ENCODE measurements at places on chromosomes 11 and 22.

- H3K4me1 ChIP-seq: peaks cover 57% of the 10 kb centered on the region
- no peaks in the 10 kb centered on the region for H3K27me3 ChIP-seq
- H3K36me3 ChIP-seq: peaks cover 28% of the 10 kb centered on the region
- no peak overlapping the region for H3K4me3 ChIP-seq
- peak overlapping the region; percentile 25 for H3K27ac ChIP-seq
Measured at GRCh38 chr11:96200243-96200642, 142.8 kb downstream of the MAML2 start.

- no peak overlapping the region for H3K4me3 ChIP-seq
- DNase-seq: no peak
- H3K4me1 ChIP-seq: peaks cover 13% of the 10 kb centered on the region
- H3K36me3 ChIP-seq: no peaks in the 10 kb centered on the region
- H3K27me3 ChIP-seq: no peaks in the 10 kb centered on the region
- no peak overlapping the region for H3K27ac ChIP-seq
Measured at GRCh38 chr22:36770513-36771231, 5.2 kb downstream of the IFT27 start.

DNA sequence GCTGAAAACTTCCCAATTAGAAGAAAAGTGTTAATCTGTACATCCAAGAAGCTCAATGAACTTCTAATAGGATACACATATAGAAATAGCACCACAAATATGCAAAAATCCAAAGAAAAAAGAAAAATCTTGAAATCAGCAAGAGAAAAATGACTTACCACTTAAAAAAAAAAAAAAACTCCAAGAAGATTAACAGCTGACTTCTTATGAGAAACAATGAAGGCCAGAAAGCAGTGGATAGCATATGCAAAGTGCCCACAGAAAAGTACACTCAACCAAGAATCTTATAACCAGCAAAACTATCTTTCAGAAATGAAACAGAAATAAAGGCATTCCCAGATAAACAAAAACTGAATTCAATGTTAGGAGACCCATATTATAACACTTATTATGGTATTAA lies 29.9 kb upstream of the OR5B12 start:
- no peaks in the 10 kb centered on the region for H3K36me3 ChIP-seq
- H3K27ac ChIP-seq: no peak overlapping the region
- no peaks in the 10 kb centered on the region for H3K27me3 ChIP-seq
- no peak overlapping the region for H3K4me3 ChIP-seq
- no peak for DNase-seq

GRCh38 chr11:2271077-2271326 lies 614 bp upstream of the ASCL2 start:
- peaks cover 46% of the 10 kb centered on the region for H3K27me3 ChIP-seq
- DNase-seq: peak; percentile 40
- no peak overlapping the region for H3K27ac ChIP-seq
- no peak overlapping the region for H3K4me3 ChIP-seq

DNA sequence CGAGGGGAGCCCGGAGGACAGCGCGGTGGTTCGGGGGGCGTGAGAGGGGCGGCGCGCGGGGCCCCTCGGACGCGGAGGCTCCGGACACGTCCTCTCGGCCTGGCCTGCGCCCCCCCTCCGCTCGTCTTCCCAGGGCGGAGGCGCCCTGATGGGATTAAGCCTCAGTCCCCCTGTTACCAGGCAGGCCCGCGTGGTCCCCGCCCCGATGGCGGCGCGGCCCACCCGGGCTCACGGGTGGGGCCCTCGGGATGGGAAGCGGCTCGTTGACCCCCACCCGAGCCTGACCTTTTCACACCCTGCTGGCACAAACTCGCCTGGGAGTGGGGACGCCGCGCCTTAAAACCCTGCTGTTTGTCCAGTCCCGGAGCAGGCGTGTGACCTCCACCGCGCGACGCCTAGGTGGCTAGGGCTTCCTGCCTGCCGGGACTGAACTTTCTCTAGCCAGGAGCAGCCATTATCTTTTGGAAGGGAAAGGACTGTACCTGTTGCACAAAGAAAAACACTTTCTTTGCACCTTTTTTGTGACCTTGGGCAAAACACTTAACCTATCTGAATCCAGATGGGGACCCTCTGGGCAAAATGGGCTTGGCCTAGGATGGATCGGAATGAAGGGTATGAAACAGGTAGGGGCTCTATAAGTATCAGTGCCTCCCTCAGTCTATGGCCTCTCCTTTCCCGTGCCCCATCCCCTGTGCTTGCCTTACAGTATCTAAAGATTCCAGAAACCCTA lies 1.0 kb downstream of the KIAA1671 start:
- no peaks in the 10 kb centered on the region for H3K36me3 ChIP-seq
- no peak for DNase-seq
- peak overlapping the region; percentile 60 for H3K4me3 ChIP-seq
- H3K27ac ChIP-seq: no peak overlapping the region
- peaks cover 66% of the 10 kb centered on the region for H3K27me3 ChIP-seq

GRCh38 chr22:43882122-43882767 lies 9.6 kb downstream of the PNPLA5 start:
- H3K4me1 ChIP-seq: peaks cover 11% of the 10 kb centered on the region
- DNase-seq: no peak
- no peak overlapping the region for H3K27ac ChIP-seq

- H3K4me3 ChIP-seq: no peak overlapping the region
- H3K27ac ChIP-seq: no peak overlapping the region
- peaks cover 10% of the 10 kb centered on the region for H3K4me1 ChIP-seq
- no peaks in the 10 kb centered on the region for H3K36me3 ChIP-seq
Measured at GRCh38 chr11:3093281-3094191, 36.3 kb upstream of the CARS1 start.

GRCh38 chr22:27046086-27046485 lies 388.7 kb downstream of the MIAT start:
- no peaks in the 10 kb centered on the region for H3K36me3 ChIP-seq
- H3K27ac ChIP-seq: no peak overlapping the region
- no peaks in the 10 kb centered on the region for H3K4me1 ChIP-seq
- H3K4me3 ChIP-seq: no peak overlapping the region
- H3K27me3 ChIP-seq: peaks cover 2% of the 10 kb centered on the region
- no peak for DNase-seq

DNA sequence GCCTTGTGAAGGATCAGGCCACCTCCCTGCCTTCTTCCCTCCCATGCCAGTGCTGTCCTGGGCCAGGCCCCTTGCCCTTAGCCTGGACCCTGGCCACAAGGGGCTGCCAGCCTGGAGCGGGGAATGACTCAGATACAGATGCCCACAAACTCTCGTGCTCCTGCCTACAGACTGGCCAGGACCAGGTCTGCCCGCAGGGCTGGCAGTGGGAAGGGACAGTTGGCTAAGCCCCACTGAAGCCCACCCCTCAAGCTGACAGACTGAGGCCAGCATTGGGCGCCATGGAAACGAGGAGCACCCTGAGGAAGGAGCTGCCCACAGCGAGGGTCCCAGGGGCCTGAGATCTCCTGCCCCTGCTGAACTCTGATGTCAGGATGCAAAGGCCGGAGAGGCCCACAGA lies 14.1 kb downstream of the SCUBE1 start:
- DNase-seq: no peak
- H3K4me3 ChIP-seq: no peak overlapping the region
- H3K27ac ChIP-seq: no peak overlapping the region
- peaks cover 6% of the 10 kb centered on the region for H3K27me3 ChIP-seq
- H3K4me1 ChIP-seq: peaks cover 4% of the 10 kb centered on the region

DNA sequence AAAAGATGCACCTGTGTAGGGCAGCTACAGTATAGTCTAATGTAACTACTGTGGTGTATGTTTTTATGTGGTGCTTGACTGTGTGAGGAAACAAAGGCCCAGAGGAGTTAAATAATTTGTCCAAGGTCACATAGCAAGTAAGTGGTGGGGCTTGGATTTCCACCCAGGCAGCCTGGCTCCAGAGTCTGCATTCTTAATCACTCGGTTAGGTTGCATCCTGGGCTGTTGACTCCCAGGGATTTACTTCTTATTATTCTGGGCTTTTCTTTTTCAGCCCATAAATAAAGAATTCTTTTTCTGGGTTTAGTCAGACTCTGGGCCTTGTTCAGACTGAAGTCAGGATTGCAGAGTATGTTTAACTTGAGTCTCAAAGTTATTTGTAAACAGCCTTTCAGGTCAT lies 82.1 kb downstream of the ARHGAP42 start:
- no peak overlapping the region for H3K4me3 ChIP-seq
- DNase-seq: no peak
- no peak overlapping the region for H3K27ac ChIP-seq
- no peaks in the 10 kb centered on the region for H3K36me3 ChIP-seq
- H3K27me3 ChIP-seq: no peaks in the 10 kb centered on the region
- H3K4me1 ChIP-seq: no peaks in the 10 kb centered on the region

- peaks cover 25% of the 10 kb centered on the region for H3K27me3 ChIP-seq
- H3K36me3 ChIP-seq: no peaks in the 10 kb centered on the region
- no peak for DNase-seq
- peaks cover 11% of the 10 kb centered on the region for H3K4me1 ChIP-seq
Measured at GRCh38 chr22:35835998-35836691, 118.5 kb downstream of the APOL5 start.

- no peak for DNase-seq
- no peaks in the 10 kb centered on the region for H3K36me3 ChIP-seq
- H3K4me3 ChIP-seq: no peak overlapping the region
- no peaks in the 10 kb centered on the region for H3K4me1 ChIP-seq
- H3K27ac ChIP-seq: no peak overlapping the region
Measured at GRCh38 chr11:35983981-35984380, 40.1 kb downstream of the LDLRAD3 start.

DNA sequence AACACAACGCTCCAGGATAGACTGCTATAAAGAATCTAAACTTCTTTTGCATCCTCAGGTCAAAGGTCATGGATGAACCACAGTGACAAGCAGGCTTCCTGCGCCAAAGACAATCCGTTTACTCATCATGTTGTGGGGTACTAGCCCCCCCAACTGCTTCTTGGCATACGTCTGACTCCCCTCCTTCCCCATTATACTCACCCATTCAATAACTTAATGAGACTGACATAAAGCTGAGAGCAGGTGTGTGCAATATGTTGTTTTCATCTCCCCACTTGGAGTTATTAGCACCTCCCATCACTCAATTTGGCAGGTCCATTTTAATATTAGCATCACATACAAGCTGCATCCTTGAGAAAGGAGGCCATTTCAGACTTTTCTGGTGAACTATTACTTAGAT lies 157.1 kb downstream of the CADM1 start:
- H3K36me3 ChIP-seq: no peaks in the 10 kb centered on the region
- H3K4me1 ChIP-seq: no peaks in the 10 kb centered on the region
- H3K27ac ChIP-seq: no peak overlapping the region
- no peak overlapping the region for H3K4me3 ChIP-seq
- DNase-seq: no peak

- H3K4me3 ChIP-seq: no peak overlapping the region
- no peak for DNase-seq
- no peak overlapping the region for H3K27ac ChIP-seq
- H3K27me3 ChIP-seq: no peaks in the 10 kb centered on the region
Measured at GRCh38 chr11:56716379-56716854, 17.5 kb downstream of the OR9G1 start.

DNA sequence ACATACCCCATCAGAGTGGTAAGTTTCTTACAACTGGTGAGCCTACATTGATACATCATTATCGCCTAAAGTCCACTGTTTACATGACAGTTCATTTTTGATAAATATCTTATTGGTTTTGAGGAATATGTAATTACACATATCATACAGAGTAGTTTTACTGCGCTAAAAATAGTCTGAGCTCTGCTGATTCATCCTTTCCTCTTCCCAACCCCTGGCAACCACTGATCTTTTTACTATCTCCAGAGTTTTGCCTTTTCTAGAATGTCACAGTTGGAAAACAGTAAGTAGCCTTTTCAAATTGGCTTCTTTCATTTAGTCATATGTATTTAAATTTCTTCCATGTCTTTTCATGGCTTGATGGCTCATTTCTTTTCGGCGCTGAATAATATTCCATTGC lies 112.8 kb downstream of the LARGE1 start:
- H3K4me3 ChIP-seq: no peak overlapping the region
- no peaks in the 10 kb centered on the region for H3K36me3 ChIP-seq
- no peaks in the 10 kb centered on the region for H3K4me1 ChIP-seq
- H3K27me3 ChIP-seq: no peaks in the 10 kb centered on the region

DNA sequence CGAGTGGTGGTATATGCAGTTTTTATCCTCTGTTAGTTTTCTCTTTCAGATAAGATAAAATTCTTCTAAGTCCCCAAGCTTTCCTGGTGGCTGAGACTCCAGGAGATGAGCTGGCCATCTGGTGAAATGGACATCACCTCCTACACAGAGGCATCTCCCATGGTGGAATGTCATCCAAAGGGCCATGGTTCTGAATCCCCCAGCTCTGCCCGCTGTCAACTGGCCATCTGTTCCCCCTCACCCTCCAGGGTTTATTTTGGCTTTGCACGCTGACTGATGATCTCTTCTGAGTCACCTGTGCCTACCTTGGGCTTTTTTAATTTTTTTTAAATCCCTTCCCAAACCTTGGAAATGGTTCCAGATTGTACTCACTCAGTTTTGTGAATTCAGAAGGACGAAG lies 142.2 kb downstream of the HIPK3 start:
- H3K4me1 ChIP-seq: no peaks in the 10 kb centered on the region
- H3K4me3 ChIP-seq: no peak overlapping the region
- no peak overlapping the region for H3K27ac ChIP-seq

GRCh38 chr22:23675502-23676415 lies 15.1 kb upstream of the RGL4 start:
- H3K4me1 ChIP-seq: peaks cover 37% of the 10 kb centered on the region
- DNase-seq: peak; percentile 69
- H3K27ac ChIP-seq: peak overlapping the region; percentile 77
- peaks cover 1% of the 10 kb centered on the region for H3K36me3 ChIP-seq
- no peak overlapping the region for H3K4me3 ChIP-seq

DNA sequence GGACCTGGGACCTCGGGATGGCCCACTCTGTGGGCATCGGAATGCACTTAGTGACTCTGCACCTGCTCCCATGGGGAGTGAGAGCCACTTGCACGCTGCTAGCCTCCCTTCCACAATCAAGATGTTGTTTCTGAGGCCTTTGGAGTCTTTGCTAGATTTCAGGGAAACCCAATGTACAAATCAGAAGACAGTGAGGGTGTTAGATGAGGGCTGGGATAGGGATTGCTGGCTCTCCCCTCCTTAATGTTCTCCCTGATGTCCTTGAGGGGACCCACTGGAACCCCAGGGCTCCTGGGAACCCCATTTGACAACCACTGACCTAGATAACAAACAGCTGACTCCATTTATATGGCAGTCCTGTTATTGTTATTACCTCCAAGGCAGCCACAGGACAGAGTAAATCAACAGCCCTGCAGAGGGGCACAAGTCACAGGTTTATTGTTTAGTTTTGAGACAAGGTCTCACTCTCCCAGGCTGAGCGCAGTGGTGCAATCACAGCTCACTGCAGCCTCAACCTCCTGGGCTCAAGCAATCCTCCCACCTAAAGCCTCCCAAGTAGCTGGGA lies 31.3 kb upstream of the COMT start:
- peak overlapping the region; percentile 12 for H3K27ac ChIP-seq
- no peak for DNase-seq
- no peak overlapping the region for H3K4me3 ChIP-seq
- peaks cover 13% of the 10 kb centered on the region for H3K36me3 ChIP-seq

Measured in activated CD8-positive, alpha-beta memory T cell treated with anti-CD3 and anti-CD28 coated beads, Interleukin-2, amount 10 ng/mL, durations not matched to agents 7 days and 5 days (primary cell).